Hematopoietic multipotent progenitor cell treated with erythropoietin and hydrocortisone succinate and interleukin-3 and kit ligand, for 15 days (in vitro differentiated cells): ENCODE measurements at places on chromosomes 6 and 20.

DNA sequence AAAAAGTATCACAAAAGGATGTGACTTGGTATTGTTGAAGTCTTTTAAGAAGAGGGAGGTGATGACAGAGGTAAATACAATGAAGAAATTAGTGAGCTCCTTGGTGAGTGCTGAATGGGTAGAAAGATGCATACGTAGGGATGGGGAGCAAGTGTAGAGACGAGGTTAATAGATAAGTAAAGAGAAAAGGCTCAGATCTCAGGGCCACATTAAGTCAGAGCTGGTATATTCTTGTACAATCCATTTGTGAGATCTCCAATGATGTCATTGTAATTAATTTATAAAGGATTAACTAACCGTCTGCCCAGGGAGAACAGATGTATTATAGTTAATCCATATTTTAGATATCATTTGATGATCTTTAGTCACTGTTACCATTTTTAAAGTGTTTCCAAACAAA lies 43.4 kb downstream of the SMPDL3A start:
- no peak for DNase-seq

GRCh38 chr6:30074331-30075093 lies 1.1 kb downstream of the RNF39 start:
- no peak for DNase-seq

DNA sequence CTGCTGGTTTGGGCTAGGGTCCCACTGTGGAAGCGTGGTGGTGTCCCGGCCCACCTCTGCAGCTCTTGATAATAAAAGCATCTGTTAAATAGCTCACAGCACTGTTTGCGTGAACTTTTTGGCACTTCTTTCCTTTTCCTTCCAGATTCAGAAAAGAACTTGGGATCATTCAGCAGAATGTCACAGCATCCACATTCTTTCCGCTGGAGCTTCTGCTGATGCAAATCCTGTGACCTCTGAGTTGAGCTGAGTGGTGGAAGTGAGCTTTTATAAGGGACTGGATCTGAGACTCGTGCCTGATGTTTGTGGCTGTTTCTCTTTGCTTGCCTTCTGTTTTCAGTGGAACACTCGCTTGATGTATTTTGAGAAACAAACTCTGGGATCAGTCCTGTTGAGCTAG lies 3.9 kb downstream of the OSBPL2 start:
- no peak for DNase-seq

GRCh38 chr20:23225407-23226060 lies 125.1 kb upstream of the NXT1 start:
- no peak for DNase-seq
